ENCODE measurements at places on chromosomes 16 and 17.
A peak's percentile ranks its signal among the peaks of the same experiment; 100 is the strongest.

GRCh38 chr16:28572696-28573510 is 19.2 kb downstream of the SGF29 start:
- peak; percentile 35 for DNase-seq

- peak; percentile 76 for DNase-seq
Observed at GRCh38 chr17:63622574-63623390, 565 bp downstream of the MAP3K3 start.

DNA sequence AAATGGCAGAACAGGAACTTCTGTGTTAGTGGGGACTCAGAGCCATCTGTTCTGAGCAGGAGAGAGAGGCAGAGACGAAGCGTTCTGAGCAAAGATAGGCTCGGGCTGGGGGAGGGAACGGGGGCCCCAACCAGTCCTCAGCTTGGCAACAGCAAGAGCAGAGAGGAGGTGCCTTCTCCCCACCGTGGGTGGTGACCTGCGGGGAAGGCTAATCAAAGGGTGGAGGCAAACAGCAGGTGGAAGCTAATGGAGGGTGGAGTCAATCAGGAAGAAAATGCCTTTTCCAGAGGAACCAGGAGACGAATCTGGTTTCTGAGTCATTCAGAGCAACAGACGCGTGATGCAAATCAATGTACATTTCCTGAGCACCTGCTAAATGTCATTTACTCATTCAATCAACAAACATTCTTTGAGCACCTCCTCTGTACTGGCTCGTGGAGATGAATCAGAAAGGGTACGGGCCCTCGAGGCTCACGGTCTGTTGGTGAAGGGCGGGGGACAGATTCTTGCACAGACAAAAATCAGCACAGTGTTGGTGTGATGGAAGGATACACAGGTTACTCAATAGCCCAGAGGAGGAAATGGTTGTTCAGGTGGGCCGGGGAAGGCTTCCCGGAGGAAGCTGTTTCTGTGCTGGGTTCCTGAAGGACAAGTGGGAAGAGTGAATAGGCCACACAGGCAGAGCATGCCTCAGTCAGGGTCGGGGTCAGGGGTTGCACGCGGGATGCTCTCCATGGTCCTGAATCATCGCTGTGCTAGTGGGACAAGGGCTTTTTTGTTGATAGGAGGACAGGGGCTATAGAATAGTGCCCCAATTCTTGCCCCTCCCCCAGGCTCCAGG is 5.7 kb upstream of the SPNS2 start:
- peak; percentile 38 for DNase-seq

- DNase-seq: no peak
Observed at GRCh38 chr17:81528651-81529436, 667 bp downstream of the FSCN2 start.

Measured in suppressor macrophage treated with lipopolysaccharide for 1 hour (primary cell).